CD4-positive, alpha-beta T cell treated with Interleukin-17A for 1 hour (primary cell): ENCODE measurements at places on chromosomes 5 and 9.

DNA sequence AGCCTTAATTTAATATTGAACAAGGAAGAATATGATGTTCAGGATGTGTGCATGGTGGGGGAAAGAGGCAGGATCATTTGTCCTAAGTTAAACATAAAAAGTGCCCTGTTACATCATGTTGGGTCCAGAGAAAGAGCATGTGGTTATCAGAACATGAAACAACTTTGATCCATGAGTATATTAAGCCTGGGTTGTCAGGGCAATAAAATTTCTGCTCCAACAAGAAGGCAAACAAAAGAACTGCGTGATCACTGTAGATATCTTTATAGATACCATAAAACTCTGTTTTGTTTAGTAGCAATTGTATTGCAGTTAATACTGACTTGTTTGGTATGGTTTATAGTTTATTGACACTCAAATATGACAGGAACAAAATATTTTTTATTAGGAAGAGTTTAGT, 35.2 kb downstream of the PCA3 start:
- no peak for DNase-seq

DNA sequence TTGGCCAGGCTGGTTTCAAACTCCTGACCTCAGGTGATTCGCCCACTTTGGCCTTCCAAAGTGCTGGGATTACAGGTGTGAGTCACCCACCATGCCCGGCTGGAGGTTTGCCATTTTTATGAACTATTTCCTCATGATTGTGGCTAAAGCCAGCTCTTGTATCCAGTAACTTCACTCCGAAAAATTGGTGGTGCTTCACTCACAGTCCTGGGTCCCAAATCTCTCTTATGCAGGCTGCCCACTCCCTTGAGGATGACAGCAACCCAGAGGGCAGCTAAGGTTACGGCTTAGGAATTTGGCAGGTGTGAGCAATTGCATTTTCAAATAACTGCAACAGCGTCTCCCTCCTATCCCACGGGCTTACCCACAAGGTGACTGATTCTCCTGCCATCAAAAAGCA, 23.4 kb upstream of the FUBP3 start:
- DNase-seq = no peak

- no peak for DNase-seq
Measured at GRCh38 chr9:109971226-109971625, 191.2 kb downstream of the PALM2AKAP2 start.

GRCh38 chr5:94153736-94154450, 412.5 kb upstream of the POU5F2 start:
- DNase-seq = no peak

DNA sequence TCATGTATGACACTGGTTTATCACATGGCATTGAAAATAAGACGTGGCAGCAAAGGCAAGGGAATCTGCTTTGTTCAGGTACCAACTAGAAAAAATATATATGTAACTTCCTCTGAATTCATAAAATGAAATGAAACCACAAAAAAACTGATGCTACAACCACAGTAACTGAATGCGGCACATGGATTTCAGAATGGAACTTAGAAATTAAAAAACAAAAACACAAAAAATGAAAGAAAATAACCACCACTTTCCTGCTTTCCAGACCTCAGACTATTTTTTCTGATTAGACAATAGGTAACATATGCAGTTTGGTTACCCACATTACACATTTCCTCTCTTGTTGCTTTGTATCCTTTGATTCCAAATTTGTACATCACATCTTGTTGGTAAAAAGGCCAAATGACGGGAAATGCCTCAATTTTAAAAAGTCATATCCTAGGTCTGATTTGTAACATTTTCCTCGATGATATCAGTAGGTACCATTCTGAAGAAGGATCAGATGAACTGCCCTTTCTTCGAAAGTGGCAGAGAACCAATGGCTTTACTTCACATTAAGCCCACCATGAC, 18.1 kb upstream of the PDCL start:
- DNase-seq = peak; percentile 7

GRCh38 chr5:59843511-59844213, 49.9 kb downstream of the PDE4D start:
- no peak for DNase-seq

- DNase-seq = no peak
Measured at GRCh38 chr5:78060421-78060820, 234.1 kb downstream of the AP3B1 start.

GRCh38 chr5:34038390-34038789, 4.6 kb downstream of the C1QTNF3 start:
- no peak for DNase-seq

GRCh38 chr9:131101207-131101964, 5.1 kb downstream of the AIF1L start:
- DNase-seq = no peak

DNA sequence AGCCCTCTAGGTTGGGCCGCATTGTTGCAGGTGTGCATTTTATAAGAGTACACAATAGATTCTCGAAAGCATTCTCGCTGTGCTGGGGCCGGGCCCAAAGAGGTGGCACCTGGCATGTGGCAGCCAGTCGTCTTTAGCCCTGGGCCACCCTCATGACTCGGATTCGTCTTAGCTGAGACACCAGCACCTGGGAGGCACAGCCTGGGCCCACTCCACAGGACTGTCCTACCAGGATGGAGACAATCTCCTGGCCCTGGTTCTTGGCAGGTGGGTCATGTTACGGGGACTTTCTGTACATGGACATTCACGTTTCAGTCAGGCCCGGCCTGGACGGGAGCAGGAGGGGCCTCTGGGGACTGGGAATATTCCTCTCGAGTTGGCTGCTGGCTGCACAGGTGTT, 212.5 kb downstream of the FANCC start:
- no peak for DNase-seq

- peak; percentile 29 for DNase-seq
Measured at GRCh38 chr9:131669269-131670157, 70.4 kb downstream of the RAPGEF1 start.

DNA sequence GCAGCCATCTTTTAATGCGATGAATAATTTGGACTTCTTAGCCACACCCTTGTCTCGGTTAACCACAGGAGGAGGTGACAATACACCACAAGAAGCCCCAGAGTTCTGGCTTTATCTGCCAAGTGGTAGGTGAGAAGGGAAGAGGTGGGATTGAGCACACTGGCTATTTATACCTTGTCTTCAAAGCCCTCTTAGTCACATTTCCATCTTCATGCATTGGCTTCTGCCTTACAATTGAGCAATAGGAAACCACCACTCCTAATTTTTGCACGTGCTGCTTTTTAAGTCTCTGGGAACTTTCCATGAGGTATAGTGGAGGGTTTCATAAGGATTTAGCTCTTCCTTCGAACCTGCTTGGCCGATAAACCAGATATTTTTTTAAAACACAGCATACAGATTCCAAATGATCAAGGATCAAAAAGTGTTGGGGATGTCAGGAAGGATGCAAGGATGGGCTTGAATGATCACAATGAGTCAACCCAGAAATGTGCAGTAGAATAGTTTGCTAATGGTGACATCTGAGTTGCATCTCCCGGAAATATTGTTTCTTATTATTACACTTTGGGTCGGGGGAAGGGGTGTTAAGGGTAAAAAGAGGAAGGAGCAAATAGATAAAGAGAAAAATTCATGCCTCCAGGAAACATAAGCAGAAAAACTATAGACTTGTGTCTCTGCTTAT, 25.5 kb downstream of the PLAC8L1 start:
- no peak for DNase-seq

- no peak for DNase-seq
Measured at GRCh38 chr9:109355564-109356297, 34.9 kb upstream of the EPB41L4B start.

GRCh38 chr9:126788046-126788445, 16.8 kb upstream of the ZBTB43 start:
- DNase-seq = no peak

GRCh38 chr5:85204289-85204688, 819.6 kb upstream of the EDIL3 start:
- DNase-seq = no peak

- DNase-seq = no peak
Measured at GRCh38 chr5:74660873-74661272, 20.3 kb upstream of the ENC1 start.

DNA sequence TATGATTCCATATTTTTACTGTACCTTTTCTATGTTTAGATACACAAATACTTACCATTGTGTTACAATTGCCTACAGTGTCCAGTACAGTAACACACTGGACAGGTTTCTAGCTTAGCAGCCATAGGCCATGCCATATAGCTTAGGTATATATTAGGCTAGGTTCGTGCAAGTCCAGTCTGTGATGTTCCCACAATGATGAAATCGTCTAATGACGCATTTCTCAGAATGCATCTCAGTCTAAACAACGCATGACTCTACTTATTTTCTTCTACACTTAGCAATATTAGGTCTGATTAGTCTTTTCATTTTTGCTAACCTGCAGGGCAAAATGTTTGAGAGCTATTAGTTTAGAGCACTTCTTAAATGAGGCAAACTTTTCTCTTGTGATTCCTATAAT, 22.7 kb downstream of the OR2S2 start:
- DNase-seq = no peak

GRCh38 chr5:7541898-7542297, 146.0 kb downstream of the ADCY2 start:
- no peak for DNase-seq

DNA sequence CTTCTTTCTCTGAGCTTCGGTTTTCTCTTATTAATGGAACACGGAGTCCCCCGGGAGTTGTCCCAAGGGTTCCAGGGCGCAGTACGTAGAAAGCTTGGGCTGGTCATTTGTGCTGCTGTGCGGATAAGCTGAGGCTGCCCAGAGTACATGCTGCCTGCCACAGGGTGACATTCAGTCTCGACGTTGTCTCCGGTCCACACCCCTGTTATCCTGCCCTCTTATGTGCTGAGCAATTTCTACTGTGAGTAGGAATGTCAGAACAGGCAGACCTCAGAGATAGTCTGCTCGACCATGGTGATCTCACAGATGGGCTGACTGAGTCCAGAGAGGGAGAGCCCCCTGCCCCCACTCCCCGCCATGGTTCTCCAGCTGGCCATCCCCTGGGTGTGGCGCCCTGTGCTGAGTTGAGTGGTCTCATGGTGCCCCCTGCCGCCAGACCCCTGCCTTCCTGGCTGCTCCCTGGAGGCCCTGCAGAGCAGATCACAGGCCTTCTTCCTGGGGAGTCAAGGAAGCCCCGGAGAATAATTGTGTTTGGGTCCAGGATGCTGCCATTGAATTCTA, 124.0 kb downstream of the RGS3 start:
- DNase-seq = no peak

- peak; percentile 81 for DNase-seq
Measured at GRCh38 chr9:77456829-77457437, 191.2 kb downstream of the GNA14 start.

DNA sequence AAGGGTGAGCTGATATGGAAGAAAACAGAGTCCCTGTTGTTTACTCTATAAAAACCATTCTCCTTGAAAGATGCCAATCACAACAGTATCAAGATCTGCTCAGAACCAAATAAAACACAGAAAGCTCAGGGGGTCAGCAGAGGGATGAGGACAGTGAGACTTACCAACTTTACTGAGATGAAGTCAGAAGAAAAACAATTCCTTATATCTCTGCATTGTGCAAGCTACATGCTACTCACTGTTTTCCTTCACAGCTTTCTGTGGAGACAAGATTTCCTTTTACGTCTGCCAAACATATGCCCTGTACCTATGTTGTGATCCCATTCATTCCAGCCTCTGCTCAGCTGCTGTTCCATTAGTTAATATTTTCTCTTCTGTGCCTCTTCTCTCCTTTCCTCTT, 185.6 kb downstream of the TSSK1B start:
- DNase-seq = no peak

GRCh38 chr9:30943446-30944224, 1440.8 kb upstream of the ACO1 start:
- DNase-seq = no peak

GRCh38 chr9:80382211-80382891, 810.6 kb downstream of the TLE4 start:
- DNase-seq = no peak

DNA sequence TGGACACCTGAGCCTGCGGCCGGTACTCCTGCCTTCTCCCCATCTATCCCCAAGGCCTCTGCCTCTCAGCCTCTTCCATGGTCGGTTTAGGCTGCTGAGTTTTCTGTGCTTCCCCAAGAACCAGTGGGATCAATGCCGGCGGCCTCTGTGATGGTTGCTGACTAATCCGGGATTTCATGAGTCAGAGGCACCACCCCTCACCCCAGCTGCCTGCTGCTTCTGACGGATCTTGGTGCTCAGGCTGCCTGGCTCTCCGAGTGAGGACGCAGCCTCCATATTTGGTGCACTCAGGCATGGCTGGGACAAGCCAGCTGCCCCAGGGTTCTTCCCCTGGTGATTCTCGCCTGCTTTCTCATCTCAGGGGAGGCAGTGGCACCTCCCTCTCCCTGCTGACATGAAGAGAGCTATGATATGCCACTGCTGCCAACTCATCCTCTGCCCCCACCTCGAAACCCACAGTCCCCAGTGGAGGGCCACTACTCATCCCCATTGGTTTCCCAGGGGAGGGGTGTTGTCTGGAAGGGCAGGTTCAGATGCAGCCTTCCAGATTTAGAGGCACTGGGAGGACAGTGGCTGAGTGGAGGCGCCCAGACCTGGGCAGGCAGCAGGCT, 3.3 kb upstream of the MAN1B1 start:
- DNase-seq = no peak

- peak; percentile 75 for DNase-seq
Measured at GRCh38 chr9:129624168-129624759, 1.7 kb upstream of the NTMT1 start.

- peak; percentile 22 for DNase-seq
Measured at GRCh38 chr5:16552666-16553343, 64.0 kb downstream of the RETREG1 start.

- DNase-seq = no peak
Measured at GRCh38 chr5:151707567-151707966, 20.9 kb upstream of the SPARC start.

GRCh38 chr5:65127161-65127901, 354.4 kb downstream of the ADAMTS6 start:
- no peak for DNase-seq

- no peak for DNase-seq
Measured at GRCh38 chr5:57408714-57409113, 73.9 kb downstream of the ACTBL2 start.

GRCh38 chr5:617896-618295, 5.8 kb downstream of the CEP72 start:
- DNase-seq = no peak

GRCh38 chr5:32538031-32538547, 47.3 kb upstream of the SUB1 start:
- DNase-seq = peak; percentile 57

DNA sequence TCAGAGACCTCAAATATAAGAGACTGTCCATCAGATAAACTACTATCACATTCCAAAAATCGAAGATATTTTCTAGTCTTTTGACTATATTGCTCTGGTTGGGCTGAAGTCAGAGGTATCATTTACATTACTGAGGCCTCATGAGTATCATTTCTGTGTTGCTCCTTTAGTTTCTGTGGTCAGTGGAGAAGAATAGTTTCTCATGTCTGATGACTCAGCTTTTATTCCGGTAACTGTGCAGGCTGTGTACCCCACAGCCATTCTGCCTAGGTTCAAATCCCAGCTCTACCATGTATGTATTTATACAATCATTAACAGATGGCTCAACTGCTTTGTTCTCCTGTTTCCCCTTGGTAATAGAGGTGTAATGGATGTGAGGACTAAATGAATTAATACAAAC, 179.3 kb downstream of the ALDH1A1 start:
- no peak for DNase-seq

GRCh38 chr9:764105-764524, 77.4 kb upstream of the DMRT1 start:
- DNase-seq = peak; percentile 32

- DNase-seq = no peak
Measured at GRCh38 chr5:14322437-14323187, 179.5 kb downstream of the TRIO start.
